Stomach (tissue), 19 donors: ENCODE measurements at places on chromosomes 12 and 14. TPM values are rescaled to one million over a fixed set of nuclear protein-coding genes. Genes with fewer than 3 reads are reported as not detected.

DNA sequence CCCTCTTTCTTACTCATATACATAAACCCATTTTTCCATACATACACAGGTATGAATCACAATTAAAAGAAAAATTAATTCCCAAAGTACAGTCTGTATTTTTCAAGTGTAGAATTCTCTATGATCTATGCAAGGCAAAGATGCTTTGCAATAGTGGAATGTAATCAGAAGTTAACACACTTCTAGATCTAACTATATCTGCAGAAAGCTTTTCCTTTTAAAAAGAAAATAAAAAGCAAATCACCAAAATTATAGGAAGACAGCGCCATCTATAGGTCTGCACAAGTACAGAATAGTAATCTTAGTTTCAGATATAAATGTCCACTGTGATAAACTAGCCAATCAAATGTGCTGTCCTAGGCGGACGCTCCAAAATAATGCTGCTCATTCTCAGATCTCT is 22.0 kb downstream of the SLC25A21 start:
- no peaks in the 10 kb centered on the region for H3K36me3 ChIP-seq
- no peaks in the 10 kb centered on the region for H3K4me1 ChIP-seq
- H3K27ac ChIP-seq = no peak overlapping the region
- no peak overlapping the region for H3K4me3 ChIP-seq
- DNase-seq = peak; percentile 60
- no peaks in the 10 kb centered on the region for H3K27me3 ChIP-seq

DNA sequence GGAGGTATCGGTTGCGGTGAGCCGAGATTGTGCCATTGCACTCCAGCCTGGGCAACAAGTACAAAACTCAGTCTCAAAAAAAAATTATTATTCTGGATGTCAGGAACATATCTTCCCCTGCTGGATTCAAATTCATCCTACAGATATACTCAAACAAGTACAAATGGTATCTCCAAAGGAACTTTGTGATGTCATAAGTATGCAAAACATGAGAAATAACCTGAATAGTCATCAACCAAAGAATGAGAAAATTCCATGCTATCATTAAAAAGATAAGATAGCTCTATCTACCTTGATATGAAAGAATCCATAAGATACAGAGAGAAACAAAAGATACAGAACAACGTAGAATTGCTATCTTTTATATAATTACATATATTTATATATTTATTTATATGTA is 67.7 kb downstream of the EEA1 start:
- no peaks in the 10 kb centered on the region for H3K4me1 ChIP-seq
- H3K27ac ChIP-seq = no peak overlapping the region
- H3K4me3 ChIP-seq = no peak overlapping the region
- no peak for DNase-seq
- peaks cover 40% of the 10 kb centered on the region for H3K36me3 ChIP-seq

DNA sequence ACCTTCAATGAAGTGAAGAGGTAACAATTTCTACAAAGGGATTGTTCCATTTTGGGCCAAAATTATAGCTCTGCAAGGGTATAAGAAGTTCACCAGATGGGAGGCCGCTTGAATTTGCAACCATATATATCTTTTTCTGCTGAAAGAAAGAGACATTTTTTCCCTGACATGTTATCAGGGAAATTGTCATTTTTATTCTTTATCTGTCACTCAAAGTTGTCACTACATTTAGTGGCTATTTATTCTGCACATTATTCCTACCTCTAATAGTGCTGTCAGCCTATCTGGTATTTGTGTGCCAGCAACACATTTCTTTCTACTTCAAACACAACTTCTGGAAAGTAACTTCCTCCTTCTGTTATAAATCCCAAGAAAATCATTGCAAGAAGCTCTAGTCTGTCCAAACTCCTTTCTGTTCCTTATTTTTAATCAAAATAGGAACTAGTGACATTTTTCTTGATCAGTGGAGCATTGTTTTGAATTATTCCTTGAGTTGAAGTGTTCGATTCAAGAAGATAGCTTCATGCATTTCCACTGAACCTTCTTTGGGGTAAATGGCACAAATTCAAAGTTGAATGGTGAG is 137.9 kb upstream of the ATP2B1 start:
- H3K4me3 ChIP-seq = no peak overlapping the region
- DNase-seq = no peak
- no peak overlapping the region for H3K27ac ChIP-seq
- no peaks in the 10 kb centered on the region for H3K36me3 ChIP-seq
- no peaks in the 10 kb centered on the region for H3K27me3 ChIP-seq

DNA sequence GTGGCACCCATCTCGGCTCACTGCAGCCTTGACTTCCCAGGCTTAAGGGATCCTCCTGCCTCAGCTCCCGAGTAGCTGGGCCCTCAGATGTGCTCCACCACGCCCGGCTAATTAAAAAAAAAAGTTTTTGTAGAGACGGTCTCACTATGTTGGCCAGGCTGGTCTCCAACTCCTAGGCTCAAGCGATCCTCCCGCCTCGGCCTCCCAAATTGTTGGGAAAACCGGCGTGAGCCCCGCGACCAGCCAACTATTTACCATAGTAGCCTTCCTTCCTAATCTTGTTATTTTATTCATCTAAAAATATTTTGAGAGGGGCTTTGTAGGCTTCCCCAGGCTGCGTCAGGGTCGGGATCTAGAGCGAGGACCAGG is 25.4 kb upstream of the YY1 start:
- DNase-seq = no peak
- peaks cover 28% of the 10 kb centered on the region for H3K4me1 ChIP-seq
- H3K36me3 ChIP-seq = no peaks in the 10 kb centered on the region
- no peaks in the 10 kb centered on the region for H3K27me3 ChIP-seq
- H3K27ac ChIP-seq = peak overlapping the region; percentile 99
- H3K4me3 ChIP-seq = peak overlapping the region; percentile 64

- H3K27ac ChIP-seq = no peak overlapping the region
- no peaks in the 10 kb centered on the region for H3K36me3 ChIP-seq
- no peaks in the 10 kb centered on the region for H3K4me1 ChIP-seq
- H3K27me3 ChIP-seq = peaks cover 19% of the 10 kb centered on the region
Observed at GRCh38 chr14:100723830-100724437, 2.8 kb upstream of the DLK1 start.

KRT77 gene
- polyA plus RNA-seq = not detected

CDCA4 gene
- 4.7 TPM for polyA plus RNA-seq

DNA sequence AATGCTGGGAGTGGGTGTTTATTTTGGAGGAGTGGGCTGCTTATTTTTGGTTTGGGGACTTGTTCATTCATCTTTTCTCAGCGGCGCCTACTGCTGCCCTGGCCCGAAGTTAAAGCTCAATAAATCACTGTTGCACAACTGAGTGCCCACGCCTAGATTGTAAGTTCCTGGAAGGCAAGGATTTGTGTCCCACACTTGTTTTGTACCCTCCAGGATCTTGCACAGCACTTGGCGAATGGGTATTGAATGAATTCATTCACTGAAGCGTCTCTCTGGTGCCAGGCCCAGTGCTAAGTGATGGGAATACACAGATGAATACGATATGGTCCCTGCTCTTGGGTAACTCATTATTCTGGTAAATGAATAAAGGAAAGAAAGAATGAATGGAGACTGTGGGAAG is 153.3 kb upstream of the PARP11 start:
- H3K27ac ChIP-seq = no peak overlapping the region
- H3K36me3 ChIP-seq = no peaks in the 10 kb centered on the region
- no peak overlapping the region for H3K4me3 ChIP-seq

PMEL gene
- polyA plus RNA-seq = 1.3 TPM

- no peak overlapping the region for H3K4me3 ChIP-seq
- no peaks in the 10 kb centered on the region for H3K36me3 ChIP-seq
- no peaks in the 10 kb centered on the region for H3K27me3 ChIP-seq
- no peak overlapping the region for H3K27ac ChIP-seq
- no peak for DNase-seq
Observed at GRCh38 chr14:61420326-61420725, 98.9 kb downstream of the PRKCH start.

DNA sequence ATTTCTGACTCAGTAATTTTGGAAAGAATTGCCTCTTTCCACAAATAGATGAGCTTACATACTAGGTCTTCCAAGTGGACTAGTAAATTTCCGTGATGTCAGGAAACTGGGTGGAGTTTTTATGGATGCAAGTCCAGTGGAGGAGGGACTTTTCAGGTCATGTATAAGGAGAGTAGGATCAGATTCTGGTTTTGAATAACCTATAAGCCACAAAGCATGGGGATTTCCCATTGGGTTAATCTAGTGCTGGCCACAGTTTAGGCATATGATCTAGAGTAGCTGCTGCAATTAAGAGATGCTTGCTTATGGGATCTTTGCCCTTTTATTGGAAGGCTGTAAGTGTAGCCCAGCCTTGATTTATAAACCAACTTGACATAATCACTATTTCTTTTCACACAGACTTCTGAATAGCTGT is 33.8 kb downstream of the STK38L start:
- peaks cover 91% of the 10 kb centered on the region for H3K4me1 ChIP-seq
- no peak overlapping the region for H3K4me3 ChIP-seq
- no peaks in the 10 kb centered on the region for H3K36me3 ChIP-seq
- DNase-seq = peak; percentile 77

DNA sequence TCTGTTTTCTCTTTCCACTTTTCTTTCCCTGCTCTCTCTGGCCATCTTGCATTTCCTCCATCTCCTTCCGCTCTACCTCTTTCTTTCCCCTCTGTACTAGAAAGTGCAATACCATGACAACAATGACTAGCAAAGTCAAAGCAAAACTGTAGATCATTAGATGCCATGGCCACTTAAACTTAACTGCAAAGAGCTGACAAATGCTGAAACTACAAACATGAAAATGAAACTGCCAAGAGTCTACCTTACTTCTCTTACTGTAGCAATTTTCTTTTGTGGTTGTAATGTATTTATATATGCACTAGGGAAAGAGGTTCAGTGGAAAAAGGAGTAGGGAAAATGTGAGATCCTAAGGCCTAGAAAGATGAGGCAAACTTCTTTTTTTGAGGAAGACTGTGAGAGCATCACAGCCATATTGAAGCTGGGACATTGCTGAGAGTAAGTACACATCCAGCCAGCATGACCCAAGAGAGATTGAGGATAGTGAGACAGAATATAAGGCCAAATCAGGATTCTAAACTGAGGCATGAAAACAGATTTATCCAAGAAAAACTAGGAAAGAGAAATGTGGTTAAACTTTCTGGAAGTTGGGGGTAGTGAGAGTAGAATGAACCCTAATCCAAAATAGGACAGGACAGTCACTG is 276.6 kb upstream of the NAV3 start:
- no peak overlapping the region for H3K27ac ChIP-seq
- no peak for DNase-seq
- H3K27me3 ChIP-seq = no peaks in the 10 kb centered on the region

DNA sequence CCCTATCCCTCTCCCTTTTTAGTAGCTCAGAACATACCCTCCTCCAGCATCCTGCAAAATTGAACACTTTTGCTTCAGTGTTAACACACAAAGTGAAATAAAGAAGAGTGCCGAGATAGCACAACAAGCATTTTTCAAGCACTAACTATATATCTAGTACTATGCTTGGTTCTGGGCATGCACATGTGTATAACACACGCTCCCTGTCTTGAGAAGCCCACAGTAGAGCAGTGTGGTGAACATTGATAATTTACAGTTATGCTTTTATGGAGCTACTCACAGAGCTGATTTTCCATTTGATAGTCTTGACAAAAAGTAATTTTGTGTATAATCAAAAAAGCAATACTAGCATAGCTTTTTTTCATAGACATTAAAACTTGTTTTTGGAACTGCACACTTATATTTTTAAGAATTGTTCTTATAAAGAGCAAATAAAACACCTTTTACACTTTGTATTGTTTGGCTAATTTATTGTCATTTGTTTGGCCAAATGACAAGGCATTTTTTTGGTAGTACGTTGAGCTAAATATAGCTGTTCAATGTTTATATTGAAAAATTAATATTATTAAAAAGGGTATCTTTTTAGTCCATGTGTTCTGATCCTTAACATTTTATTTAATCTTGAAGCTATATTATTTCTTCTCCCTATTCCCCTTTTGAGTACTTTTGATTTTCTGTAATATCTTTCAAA is 39.7 kb downstream of the LEMD3 start:
- no peaks in the 10 kb centered on the region for H3K27me3 ChIP-seq
- H3K4me1 ChIP-seq = no peaks in the 10 kb centered on the region
- H3K27ac ChIP-seq = no peak overlapping the region
- H3K36me3 ChIP-seq = peaks cover 3% of the 10 kb centered on the region
- DNase-seq = no peak

- DNase-seq = no peak
- H3K4me3 ChIP-seq = no peak overlapping the region
- H3K4me1 ChIP-seq = no peaks in the 10 kb centered on the region
- H3K36me3 ChIP-seq = no peaks in the 10 kb centered on the region
Observed at GRCh38 chr12:91718326-91718725, 427.3 kb downstream of the BTG1 start.
